ENCODE measurements at places on chromosomes 11 and 22.

GRCh38 chr11:9066433-9066925 is 24.9 kb downstream of the SCUBE2 start:
- no peak for DNase-seq

GRCh38 chr11:112778091-112778876 is 182.9 kb upstream of the NCAM1 start:
- no peak for DNase-seq

DNA sequence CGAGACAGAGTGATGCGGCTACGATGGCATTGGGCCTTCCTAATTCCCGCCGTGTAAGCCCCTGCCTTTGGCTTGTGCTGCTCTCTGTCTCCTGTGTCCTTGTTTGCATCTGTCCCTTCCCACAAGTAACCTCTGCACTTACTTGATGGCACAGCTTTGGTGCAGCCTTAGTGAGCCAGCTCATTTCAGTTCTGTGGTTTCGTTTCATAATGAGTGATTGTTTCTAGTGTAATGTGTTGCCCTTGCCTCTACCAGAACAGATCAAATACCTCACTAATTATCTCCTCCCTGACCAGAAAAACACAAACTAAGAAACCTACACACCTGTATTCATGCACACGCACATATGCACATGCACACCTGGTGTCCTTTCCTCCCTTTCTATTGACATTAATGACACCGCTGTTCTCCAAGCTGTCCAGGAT is 58.8 kb downstream of the GRK3 start:
- DNase-seq: no peak

- no peak for DNase-seq
Observed at GRCh38 chr11:71173709-71174108, 78.7 kb downstream of the SHANK2 start.

- DNase-seq: no peak
Observed at GRCh38 chr11:90250970-90251369, 28.1 kb upstream of the CHORDC1 start.

GRCh38 chr11:70206982-70207376 is 3.9 kb downstream of the FADD start:
- no peak for DNase-seq

GRCh38 chr22:35442471-35442870 is 42.5 kb downstream of the MCM5 start:
- DNase-seq: no peak

DNA sequence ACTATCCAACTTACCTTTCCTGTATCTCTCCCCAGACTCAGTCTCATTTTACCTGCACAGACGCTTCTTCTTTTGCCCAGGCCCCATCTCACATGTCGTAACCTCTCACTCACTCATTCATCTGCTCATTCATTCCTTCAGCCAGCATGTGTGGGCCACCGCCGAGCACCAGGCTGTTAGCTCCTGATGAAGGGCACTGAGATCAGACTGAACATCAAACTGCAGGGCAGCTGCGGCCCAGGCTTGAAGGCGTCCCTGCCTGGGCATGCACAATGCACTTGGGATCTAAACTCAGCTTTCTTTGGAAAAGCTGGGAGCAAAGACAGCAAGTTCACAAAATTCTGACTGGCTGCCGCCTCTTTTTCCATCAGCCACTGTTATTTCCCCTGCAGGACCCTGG is 1456.3 kb downstream of the BRD1 start:
- DNase-seq: no peak

- no peak for DNase-seq
Observed at GRCh38 chr22:29260601-29261315, 7.0 kb downstream of the RHBDD3 start.

DNA sequence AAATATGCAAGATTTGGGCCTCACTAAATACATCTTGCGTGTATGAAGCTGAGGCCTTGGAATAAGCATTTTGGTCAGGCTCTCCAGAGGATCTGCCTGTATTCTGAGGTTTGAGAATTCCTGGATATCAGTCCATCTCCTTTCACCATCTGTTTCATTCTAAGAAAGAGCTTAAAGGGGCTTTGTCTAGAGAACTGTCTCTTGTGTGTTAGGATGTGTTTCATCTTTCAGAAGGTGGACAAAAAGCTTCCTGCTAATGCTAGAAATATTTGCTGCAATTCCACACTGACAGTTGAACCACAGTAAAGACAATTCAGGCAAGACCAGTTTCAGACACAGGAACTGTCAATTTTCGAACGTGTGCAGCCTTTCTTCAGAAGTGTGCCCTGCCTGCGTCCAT is 185.4 kb downstream of the DBX1 start:
- DNase-seq: no peak

- DNase-seq: peak; percentile 81
Observed at GRCh38 chr11:12331239-12331874, 46.0 kb upstream of the PARVA start.

DNA sequence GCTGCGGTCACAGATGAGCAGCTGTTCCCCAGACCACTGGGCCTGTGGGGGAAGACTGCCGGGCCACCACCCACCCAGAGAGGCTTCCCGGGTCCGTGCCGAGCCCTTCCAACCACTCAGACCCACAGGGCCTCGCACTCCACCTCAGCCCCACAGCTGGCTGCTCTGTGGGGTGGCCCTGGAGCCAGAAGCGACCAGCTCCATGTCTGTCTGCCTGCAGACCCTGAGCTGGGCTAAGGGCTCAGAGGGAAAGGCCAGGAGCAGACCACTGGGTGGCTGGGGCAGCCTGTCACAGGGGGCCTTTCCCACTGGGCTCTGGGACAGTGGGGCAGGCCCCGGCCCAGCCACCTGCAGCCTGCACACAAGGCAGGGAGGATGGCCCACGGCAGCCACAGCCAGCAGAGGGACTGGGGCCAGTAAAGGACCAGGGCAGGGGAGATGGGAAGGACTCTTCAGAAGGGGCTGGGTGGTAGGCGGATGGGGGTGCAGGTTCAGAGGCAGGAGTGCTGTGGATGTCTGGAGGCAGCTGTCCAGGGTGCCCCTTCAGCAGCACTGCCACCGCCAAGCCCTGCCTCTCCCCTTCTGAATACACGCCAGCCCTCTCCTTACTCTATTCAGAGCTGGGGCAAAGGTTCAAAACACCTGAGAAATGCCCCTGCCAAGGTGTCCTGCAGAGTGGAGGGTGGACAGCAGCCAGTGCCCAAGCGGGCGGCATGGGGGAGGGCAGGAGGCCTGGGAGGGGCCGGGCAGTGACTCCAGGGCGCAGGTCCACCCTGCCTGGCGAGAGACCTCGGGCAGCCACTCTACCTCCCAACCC is 32.2 kb downstream of the GNB1L start:
- no peak for DNase-seq

DNA sequence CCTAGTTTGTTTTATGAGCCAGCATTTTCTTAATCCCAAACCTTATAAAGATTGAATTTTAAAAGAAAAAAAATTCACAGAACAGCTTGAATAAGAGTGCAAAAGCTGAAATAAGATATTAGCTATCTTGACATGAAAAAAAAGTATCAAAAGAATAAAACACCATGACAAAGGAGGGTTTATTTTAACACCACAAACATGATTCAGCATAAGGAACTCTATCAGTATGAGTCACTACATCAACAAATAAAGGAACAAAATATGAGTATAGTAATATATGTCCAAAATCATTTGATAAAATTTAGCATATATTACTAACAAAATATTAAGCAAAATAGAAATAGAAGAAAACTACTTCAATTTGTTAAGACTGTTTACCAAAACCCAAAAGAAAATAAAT is 9.6 kb upstream of the LMO1 start:
- no peak for DNase-seq

DNA sequence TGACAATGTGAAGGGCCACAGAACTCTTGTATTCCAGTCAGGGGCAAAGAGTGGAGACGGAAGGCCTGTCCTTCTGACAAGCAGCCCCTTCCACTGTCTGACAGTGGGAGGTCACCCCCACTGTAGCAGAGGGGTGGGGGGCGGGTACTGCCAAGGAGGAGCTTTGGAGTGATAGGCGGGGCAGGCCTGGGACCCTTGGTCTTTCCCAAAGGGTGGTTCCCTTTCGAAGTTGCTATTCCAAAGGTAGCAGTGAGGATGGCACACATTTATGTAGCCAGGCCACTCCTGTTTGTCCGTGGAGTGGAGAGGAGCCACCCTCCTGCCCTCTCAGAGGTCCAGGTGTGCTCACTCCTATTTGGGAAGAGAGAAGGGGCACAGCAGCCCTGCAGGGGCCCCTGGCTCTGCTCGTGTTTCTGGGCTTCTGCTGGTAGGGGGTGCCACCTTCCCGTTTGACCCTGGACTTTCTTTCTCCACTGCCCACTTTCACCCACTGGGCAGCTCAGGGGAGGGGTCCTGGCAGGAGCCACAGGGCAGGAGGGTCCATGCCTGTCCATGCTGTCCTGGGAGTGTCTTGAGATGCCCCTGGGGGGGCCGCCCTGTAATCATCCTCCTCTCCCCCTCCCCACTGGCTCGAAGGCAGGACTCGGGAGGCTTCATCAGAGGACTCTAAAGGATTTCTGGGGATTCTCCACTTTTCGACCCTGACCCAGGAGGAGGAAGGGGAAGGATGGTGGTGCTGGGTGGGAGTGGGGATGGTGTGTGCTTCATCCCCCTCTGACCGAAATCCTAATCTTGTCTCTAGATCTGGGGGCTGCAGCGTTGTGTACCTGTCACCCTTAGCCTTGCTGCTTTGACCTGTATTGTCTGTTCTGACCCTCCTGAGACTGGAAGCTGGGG is 994 bp downstream of the TAGLN start:
- DNase-seq: no peak

GRCh38 chr22:35792506-35792905 is 74.8 kb downstream of the APOL5 start:
- no peak for DNase-seq

- no peak for DNase-seq
Observed at GRCh38 chr11:11316651-11317230, 36.3 kb downstream of the CSNK2A3 start.

DNA sequence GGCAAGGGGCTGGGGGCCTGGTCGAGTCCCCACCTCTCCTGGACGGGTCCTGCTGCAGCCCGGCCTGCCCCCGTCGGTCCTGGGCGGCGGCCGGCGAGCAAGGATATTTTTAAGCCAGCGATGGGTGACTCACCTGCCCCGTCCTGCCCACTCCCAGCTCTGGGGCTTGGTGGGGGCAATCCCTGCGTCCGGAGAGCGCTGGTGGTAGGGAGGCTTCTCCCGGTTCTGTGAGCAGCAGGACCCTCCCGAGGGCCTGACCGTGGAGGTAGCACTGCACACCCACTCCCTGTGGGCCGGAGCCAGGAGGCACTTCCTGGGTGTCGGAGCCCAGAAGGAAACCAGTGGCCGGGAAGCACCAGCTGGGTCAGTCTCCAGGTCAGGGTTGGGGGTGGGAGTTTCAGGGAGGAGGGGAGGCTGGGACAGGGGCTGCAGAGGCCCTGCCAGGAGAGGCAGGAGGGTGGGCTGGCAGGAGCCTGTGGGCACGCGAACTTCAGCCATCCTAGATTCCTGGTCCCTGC is 467 bp downstream of the EPS8L2 start:
- DNase-seq: no peak

DNA sequence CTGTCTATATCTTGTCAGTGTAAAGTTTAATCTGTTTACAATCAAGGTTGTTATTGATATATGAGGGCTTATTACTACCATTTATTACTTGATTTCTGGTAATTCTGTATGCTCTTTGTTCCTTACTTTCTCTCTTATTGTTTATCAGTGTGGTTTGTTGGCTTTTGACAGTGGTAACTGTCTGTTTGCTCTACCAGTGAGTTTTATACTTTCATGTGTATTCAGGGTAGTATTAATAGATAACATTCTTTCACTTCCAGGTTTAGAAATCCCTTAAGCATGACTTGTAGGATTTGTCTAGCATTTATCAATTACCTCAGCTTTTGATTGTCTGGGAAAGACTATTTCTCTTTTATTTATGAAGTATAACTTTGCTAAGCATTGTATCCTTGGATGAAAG is 37.5 kb upstream of the SLC22A25 start:
- no peak for DNase-seq

DNA sequence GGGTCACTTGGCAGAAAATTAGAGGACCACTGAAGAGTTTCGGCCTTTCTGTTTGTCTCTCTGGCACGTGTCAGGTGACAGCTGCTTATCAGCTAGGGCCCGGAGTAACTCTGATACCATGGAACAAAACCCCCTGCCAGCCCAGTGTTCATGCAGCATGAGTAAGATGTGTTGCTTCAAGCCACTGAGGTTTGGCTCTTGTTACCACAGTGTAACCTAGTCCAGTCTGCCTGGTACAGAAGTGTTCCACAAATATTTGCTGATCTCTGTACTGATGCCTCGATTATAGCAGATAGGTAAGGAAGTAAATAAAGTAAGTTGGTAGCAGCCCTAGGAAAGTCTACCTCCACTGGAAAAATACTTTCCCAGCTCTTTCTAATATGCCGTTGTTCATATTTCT is 20.5 kb upstream of the ETS1 start:
- DNase-seq: no peak

GRCh38 chr11:1672613-1673350 is 24.2 kb upstream of the KRTAP5-6 start:
- DNase-seq: no peak

GRCh38 chr11:4019891-4020290 is 74.7 kb upstream of the RRM1 start:
- no peak for DNase-seq

GRCh38 chr11:31943056-31943780 is 132.1 kb upstream of the PAX6 start:
- DNase-seq: no peak

DNA sequence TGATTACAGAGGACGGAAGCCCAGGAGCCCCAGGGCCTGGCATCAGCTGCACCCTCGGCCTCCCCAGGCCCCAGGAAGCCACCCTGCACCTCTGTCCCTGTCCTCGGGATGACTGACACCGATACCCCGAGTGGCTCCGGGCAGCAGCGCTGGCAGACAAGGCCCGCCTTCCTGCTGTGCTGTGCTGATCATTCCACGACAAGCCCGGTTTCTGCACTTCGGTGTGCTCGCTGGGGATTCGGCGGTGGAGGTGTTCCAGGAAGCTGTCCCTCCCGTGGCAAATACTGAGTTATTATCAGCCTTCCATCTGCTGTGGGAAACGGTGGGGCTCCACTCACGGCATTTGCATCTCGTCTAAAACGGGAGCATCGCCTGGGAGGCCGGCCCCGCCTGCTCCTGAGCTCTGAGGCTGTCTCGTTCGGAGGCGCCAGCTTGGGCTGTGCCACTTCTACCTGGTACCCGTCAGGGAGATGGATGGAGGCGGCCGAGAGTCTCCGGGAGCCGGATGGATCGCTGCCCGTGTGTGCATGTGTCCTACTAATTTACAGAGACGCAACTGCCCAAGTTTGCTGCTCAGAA is 506.1 kb downstream of the BRD1 start:
- DNase-seq: no peak

- no peak for DNase-seq
Observed at GRCh38 chr11:2580061-2580421, 119.8 kb downstream of the KCNQ1OT1 start.

- no peak for DNase-seq
Observed at GRCh38 chr11:37841016-37841415, 1243.0 kb upstream of the RAG2 start.

All from NCI-H460 (cell line).